ENCODE measurements at places on chromosomes 3 and 15.
A peak's percentile ranks its signal among the peaks of the same experiment; 100 is the strongest.

GRCh38 chr3:63429905-63430304, 151.8 kb downstream of the SYNPR start:
- DNase-seq = no peak

GRCh38 chr3:112629425-112629824, 11.5 kb downstream of the CCDC80 start:
- DNase-seq = peak; percentile 65

- no peak for DNase-seq
These were observed 16.9 kb upstream of the RAB7A start for GRCh38 chr3:128709038-128709437.

GRCh38 chr3:38128303-38128655, 8.6 kb downstream of the ACAA1 start:
- DNase-seq = no peak

DNA sequence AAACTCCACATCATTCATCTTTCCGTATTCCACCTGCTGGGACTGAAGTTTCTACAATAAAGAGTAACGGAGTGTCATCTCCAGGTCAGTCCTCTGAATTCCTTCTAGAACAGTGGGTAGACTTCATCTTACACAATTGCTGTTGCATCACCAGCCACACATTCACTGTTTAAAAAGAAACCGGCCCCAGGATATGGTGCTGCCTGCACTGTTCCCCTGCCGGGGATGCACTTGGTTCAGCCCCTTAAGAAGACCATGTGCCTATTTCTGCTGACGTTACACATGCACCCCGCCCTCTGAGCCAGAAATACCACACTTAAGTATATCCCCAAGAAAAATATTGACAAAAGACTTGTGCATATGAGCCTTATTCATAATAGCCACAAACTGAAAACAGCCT, 233.4 kb downstream of the FEZF2 start:
- DNase-seq = no peak

DNA sequence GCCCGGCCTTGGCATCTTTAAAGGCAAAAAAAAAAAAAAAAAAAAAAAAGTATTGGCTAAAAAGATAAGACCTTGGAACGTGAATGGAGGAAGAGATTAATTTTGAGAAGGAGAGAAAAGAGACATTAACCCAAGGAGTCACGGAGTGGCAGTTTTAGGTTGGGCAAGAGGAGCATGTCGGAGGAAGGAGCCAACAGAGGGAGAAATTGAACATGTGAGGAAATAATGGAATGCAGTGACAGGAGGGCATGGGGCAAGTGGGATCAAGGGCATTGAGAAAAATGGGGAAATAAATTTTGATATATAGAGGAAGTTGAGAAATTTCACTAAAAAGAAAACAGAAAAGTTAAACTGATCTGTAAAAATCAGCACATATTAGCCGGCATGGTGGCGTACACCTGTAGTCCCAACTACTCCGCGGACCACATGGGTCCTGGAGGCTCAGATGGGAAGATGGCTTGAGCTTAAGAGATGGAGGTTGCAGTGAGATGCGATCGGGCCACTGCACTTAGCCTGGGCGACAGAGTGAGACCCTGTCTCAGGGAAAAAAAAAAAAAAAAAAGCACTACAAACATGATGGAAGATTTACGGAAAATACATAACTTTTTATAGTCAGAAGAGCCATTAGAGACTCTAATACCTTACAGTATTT, 1.2 kb downstream of the HAUS2 start:
- DNase-seq = no peak

- DNase-seq = no peak
These were observed 34.7 kb upstream of the PDE8A start for GRCh38 chr15:84946772-84947489.

GRCh38 chr15:38860674-38861073, 296.1 kb upstream of the RASGRP1 start:
- DNase-seq = no peak

DNA sequence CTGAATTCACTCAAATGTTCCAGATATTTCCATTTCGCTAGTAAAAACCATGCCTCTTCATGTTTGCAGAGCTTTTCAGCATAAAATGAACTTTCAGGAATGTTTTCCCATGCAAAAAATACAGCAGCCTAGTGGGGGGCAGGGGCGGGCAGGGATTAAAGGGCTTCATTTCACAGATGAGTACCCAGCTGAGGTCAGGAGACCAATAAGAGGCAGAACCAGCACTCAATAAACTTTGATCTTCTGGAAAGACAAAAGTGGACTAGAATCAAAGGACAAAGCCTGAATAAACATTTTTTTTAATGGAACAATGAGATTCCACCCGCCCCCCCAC, 8.0 kb downstream of the KLHL25 start:
- DNase-seq = no peak

DNA sequence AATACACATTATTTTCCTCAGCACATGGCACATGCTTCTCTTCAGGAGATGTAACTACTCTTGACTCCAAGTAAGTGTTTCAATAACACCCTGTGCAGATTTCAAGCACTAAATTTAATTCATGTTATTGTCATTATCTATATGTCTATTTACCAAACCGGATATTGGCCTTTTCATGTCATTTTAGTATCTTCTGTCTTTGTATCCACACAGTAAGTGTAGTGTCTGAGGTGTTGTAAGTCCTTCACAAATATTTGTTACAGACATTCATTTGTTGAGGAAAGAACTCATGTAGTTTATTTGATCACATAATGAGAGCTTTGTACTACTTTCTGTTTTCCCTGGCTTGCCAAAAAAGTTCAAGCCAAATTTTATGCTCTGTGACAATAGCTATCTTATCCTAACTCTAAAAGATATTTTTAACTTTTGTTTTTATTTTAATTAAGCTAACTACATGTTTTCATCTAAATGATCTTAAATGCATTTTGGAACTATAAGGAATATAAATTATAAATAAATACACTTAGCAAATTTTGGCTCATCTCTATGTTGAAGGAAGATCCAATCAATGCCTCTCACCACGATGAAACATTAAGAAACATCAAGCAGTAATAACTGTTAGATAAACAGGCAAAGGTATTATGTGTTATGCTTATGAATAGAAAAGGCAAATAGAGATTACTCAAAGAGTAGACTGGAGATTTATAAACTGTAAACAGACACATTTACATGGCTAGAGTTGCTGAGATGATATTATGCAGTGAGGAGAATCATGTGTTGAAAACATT, 48.3 kb downstream of the SPTSSB start:
- DNase-seq = no peak

GRCh38 chr3:125085166-125085565, 29.4 kb upstream of the HEG1 start:
- no peak for DNase-seq

GRCh38 chr3:109831403-109831802, 494.1 kb upstream of the DPPA4 start:
- no peak for DNase-seq

GRCh38 chr3:141105828-141106628, 54.9 kb downstream of the SPSB4 start:
- DNase-seq = peak; percentile 33

- DNase-seq = no peak
These were observed 18.7 kb upstream of the RAD54L2 start for GRCh38 chr3:51519848-51520247.

- no peak for DNase-seq
These were observed 6.1 kb upstream of the KPNA1 start for GRCh38 chr3:122520861-122521260.

DNA sequence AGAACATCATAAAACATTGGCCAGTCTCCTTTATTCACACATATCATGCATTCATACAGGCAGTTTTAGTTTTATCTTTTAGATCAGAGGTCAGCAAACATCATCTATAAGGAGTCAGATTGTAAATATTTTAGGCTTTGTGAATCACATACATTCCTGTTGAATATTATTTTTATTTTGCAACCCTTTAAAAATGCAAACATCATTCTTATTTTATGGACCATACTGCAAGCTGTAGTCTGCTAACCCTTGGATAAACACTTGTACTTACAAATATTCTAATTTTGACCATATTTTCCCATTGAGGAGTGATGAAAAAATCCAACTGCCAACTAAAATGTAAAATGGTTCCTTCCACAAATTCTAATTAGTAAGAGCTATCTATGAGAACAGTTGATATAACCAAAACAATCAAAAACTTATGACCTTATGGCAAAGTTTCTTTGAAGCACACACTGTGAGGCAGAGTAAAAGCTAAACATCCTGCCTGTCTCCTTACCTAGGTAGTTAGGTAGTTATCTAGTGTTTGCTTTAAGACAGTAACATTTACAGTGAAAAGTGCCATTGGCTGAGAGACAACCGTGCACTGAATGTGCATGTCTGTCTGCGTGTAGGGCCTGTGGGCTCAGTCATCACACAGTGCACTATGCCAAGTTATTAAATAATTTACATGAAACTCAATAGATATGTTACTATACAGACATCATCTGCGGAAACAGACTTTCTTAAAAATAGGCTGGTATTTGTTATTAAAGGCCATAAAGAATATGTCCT, 57.7 kb downstream of the PIK3R4 start:
- DNase-seq = peak; percentile 52

DNA sequence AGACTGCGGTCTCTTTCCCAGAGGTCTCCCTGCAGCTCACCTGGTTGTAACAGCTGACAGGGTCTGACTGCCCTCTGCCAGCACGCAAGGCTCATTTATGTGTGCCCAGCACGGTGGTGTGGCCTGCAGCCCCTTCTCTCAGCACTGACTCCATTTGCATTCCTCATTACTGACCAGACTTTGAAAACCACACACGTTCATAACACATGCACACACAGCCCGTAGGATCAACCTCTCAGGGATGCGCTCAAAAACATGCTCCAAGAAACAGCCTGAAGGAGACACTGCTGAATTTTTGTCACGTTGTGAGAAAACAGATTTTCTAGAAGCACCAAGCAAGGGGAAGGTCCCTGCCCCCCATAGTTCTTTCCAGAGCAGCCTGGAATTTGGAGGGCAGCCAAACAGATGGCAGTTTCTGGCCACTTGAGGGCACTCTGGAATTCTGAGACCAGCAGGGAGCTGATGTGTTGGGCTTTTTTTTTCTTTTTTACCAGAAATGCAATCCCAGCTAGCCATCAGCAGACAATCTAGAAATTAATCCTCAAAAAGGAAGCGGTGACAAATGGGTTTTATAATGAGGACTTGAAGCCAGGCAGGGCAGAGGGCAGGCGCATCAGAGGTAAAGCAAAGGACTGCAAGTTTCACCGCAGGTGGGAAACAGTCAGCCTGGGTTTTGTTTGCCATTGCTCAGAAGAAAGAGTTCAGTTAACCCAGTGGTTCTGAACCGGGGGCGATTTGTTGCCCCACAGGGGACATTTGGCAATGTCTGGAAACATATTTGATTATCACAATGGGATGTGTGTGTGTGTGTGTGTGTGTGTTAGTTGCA, 170.5 kb upstream of the PROK2 start:
- peak; percentile 47 for DNase-seq

- no peak for DNase-seq
These were observed 2.6 kb downstream of the CD276 start for GRCh38 chr15:73686781-73687256.

- DNase-seq = no peak
These were observed 21.8 kb downstream of the SLC12A8 start for GRCh38 chr3:125190786-125191185.

DNA sequence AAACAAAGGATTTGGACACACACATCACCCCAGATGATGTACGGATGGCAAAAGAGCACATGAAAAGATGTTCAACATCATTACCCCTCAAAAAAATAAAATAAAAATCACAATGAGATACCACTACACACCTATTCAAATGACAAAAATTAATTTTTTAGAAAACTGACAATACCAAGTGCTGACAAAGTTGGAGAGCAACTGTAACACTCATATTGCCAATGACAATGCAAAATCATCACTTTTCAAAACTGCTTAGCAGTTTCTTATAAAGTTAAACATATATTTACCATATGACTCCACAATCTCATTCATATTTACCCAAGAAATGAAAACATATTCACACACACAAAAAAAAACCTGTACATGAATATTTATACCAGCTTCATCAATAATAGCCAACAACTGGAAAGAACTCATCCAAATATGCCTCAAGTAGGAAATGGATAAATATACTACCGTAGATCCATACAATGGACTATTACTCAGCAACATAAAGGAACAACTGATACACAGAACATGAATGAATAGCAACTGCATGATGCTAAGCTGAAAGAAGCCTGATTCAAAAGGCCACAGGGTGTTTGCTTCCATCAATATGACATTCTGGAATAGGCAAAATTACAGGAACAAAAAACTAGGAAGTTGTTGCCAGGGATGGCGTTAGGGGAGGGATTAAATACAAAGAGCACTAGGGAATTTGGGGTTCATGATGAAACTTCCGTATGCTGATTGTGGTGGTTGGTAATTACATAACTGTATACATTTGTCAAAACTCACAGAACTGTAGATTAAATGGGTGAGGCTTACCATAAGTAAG, 1.3 kb downstream of the FSIP1 start:
- DNase-seq = no peak

GRCh38 chr3:184320104-184320445, 5.7 kb downstream of the EIF4G1 start:
- peak; percentile 78 for DNase-seq

DNA sequence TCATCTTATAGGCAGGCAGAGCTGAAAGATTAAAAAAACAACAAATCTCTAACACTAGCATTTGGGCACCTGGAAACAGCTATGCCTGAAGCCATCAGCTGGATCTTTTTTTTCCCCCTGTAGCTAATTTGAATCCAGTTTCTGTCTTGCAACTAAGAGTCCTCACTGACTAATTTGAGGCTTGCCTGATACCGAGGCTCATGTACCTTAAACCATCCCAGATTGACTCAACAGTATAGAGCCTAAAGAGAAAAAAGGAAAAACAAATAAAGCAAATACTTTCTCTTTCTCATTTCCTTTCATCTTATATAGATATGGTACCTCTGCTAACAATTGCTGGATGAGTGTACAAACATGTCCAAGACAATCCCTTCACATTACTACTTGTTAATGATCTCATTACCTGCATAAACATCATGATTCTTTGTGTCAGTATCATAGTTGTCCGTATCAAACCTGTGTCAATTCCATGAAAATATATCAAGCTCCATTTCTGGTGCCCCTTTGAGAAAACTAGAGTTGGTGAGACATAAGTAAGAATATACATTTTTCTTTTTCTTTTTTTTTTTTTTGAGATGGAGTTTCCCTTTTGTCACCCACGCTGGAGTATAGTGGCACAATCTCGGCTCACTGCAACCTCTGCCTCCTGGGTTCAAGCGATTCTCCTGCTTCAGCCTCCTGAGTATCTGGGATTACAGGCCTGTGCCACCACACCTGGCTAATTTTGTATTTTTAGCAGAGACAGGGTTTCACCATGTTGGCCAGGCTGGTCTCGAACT, 43.1 kb downstream of the BHLHE40 start:
- DNase-seq = no peak
